ENCODE measurements at places on chromosomes 4 and X.

DNA sequence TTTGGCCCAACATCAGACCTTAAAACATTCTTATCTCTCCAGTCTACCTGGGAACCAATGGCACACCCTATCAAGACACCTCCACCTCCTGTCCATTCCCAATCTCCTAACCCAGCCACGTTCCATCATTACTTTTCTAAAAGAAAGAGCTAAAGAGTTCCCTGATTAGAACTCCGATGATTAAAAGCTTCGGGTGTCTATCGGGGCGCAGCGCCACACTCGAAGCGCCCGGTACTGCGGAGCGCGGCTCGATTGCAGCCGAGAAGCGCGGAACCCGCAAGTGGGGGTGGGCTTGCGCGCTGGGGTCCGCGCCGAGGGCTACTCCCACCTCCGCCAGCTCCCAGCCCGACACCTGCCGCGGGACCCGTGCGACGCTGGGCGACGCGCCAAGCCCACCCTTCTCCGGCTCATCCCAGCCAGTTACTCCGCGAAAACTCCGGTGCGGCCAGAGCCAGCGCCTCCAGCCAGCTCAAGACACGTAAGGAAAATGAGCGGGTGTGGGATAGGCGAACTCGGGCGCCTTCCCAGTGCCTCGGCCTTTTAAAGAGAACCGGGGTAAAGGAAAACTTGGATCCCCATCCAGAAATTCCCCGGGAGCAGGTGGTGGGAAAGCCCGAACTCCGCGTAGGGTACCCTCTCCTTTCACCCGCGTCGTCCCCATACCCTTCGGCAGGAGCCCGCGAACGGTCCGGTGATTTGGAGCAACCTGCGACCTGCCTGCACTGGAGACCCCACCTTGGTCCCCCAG lies 593 bp downstream of the NPY1R start:
- DNase-seq: no peak

DNA sequence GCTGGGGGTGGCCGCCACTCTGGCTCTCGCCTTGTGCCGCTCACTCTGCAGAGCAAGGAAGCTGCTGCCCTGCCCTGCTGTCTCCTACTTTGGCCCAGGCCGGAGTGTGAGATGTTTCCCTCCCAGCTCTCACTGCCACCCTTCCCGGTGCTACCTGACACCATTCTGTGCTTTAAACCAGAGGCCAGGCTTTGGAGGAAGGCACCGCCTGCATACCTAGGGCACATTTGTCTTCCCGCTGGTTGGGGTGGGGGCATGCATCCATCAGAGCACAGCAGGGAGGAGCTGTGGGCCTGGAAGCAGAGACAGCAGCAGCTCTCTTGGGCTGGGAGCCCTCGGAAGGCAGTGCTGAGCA lies 96.9 kb upstream of the PSAPL1 start:
- DNase-seq: no peak

GRCh38 chr4:152052451-152053057 lies 291.7 kb upstream of the GATB start:
- DNase-seq: no peak

DNA sequence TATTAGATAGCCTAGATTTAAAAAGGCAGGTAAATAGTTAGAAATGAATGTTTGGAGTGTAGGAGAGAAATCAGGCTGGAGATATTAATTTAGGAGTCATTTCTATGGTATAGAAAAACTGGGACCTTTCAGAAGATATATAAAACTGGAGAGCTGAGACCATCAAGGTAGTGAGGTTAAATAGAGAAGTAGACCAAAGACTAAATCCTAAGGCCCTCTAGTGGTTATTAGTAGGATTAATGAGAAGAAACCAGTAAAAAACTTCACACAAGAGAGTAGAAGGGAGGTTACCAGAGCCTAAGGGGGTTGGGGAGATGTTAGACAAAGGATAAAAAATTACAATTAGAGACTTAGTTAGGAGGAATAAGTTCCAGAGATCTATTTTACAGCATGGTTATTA lies 351.0 kb upstream of the SPANXN1 start:
- DNase-seq: no peak

DNA sequence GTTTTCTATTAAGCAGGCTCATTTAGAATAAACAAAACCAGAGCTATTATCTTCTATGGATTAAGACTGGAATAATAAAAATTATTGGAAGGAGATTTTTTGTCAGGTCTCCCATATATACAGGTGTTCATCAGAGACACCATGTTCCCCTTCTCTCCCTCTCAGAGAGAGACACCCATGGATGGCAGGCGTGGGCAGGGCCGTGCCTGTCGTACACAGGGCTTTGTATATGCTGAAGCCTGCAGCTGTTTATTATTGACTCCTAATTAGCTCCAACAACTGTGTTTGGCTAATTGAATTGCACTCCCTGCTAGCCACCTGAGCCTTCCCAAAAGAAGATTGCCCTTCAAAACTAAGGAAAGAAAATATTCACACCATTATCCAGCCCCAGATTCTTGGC lies 81.6 kb downstream of the GK start:
- no peak for DNase-seq

GRCh38 chr4:139933541-139933940 lies 220.4 kb downstream of the MAML3 start:
- DNase-seq: no peak

DNA sequence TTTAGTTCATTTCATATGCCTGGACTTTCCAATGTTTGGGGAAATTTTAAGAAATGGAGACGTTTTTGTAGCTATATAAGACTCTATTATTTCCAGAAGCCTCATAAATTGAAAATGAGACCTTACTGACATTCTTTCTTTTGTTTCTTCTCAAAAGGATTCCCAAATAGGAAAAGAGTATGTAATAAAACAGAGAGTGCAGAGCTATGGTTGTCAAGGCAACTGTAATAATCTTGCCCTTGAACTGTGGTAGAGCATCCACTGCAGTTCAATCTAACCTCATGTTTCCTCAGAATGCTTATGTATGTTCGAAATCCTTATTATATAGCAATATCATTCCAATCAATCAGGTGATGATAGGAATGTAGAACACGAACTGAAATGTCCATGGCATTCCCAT lies 54.1 kb downstream of the AMELX start:
- no peak for DNase-seq

DNA sequence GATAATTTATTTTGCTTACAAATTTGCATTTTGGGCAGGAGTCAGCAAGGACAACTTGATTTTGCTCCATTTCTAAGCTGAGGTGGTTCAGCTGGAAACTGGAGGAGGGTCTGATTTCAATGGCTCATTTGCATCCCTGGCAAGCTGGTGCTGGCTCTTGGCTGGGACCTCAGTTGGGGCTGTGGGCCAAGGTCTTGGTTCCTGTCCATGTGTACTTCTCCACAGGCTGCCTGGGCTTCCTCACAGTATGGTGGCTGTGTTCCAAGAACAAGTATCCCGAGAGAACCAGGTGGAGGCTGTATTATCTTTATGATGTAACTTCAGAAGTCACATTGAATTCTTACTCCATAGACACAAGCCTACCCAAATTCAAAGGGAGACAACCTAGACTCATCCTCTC lies 77.0 kb upstream of the STX18 start:
- DNase-seq: no peak

DNA sequence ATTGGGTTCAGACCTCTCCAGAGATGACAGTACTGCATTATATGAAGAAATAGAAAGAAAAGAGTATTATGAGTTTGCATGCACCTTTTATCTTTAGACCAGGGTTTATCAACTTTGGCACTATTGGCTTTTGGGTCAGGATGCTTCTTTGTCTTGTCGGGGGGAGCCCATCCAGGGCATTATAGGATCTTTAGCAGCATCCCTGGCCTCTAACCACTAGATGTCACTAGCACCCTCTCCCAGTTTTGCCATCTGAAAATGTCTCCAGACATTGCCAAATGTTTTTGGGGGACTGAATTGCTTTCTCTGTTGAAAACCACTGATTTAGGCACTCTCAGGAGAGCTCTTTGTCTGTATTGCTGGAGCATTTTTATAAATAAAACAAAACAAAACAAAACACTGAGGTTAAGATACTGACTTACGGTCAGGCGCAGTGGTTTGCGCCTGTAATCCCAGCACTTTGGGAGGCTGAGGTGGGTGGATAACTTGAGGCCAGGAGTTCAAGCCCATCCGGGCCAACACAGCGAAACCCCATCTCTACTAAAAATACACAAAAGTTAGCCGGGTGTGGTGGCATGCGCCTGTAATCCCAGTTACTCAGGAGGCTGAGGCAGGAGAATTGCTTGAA lies 23.6 kb downstream of the CA5B start:
- no peak for DNase-seq

GRCh38 chr4:173218411-173219125 lies 50.0 kb downstream of the GALNT7 start:
- no peak for DNase-seq

DNA sequence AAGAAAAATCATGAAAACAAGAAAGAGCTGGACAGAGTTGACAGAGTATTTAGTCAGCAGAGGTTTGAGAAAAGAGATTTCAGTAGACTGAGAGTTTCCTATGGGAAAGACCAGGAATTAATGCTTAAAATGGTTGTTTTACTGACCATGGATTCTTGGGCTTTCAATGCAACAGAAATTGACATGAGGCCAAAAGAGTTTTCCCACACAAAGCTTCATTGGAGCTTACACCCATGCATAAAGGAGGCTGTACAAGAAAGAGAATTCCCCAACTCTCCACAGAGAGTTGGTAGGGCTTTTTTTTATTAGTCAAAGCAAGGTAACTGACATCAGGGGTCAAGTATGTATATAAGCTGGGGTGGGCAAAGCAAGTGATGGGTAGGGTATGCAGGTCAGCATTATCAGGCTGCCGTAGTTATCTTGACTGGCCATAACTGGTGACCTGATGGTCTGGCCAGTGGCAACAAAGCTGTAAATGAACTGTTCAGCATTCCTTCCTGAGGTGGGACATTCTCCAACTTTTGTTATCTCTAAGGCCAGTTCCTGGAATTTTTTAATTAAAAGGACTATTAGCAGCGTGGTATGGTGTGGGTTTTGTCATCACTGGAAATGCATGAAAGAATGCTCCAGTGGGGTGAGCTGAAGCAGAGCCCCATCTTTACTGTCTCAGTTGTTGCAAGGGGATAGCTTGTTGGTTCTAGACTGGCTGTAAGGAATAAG lies 117.0 kb downstream of the ADAM29 start:
- no peak for DNase-seq

GRCh38 chrX:148389629-148390028 lies 110.8 kb upstream of the AFF2 start:
- no peak for DNase-seq

- no peak for DNase-seq
Measured at GRCh38 chr4:43325220-43325967, 432.9 kb downstream of the GRXCR1 start.

DNA sequence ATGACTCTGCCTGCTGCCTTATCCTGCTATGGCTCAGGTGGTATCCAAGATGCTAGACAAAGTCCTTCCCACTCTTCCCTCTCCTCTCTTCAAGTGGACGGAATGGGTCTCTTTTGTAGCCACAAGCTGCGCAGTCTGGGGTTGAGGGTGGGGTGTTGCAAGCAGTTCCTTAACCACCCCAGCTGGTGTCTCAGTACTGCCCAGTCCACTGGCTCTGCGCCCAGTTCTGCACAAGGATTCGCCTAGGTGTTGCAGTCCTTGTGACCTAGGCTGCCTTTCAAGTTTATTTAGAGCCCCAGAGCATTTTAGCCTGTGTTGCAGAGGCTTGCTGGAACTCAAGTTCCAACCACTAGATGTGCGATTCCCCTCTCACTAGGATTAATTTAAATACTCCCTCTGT lies 120.7 kb downstream of the NEXMIF start:
- DNase-seq: no peak

GRCh38 chrX:46294234-46294633 lies 251.0 kb downstream of the ZNF674 start:
- DNase-seq: no peak

- no peak for DNase-seq
Measured at GRCh38 chr4:64407000-64407399, 2.2 kb downstream of the TECRL start.

DNA sequence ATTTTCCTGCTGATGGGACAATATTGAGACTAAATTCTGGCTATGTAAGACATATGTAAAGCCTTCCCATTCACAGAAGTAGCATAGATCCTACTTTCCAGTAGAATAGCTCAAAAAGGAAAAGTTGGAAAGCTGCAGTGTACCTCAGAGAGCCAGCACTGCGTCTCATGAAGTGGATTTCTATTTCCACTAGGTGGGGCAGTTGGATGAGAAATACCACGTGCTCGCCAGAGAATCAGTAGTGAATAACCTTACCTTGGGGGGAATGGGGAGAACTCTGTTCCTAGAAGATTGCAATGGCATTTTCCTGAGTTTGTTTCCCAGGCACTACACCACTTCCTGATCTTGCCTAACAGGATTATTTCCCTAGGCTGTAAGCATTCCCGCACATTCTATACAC lies 907.1 kb downstream of the FSTL5 start:
- DNase-seq: no peak

Measured in stimulated activated CD4-positive, alpha-beta T cell treated with anti-CD3 and anti-CD28 coated beads, Interleukin-15, amount 100 ng/mL, for 48 hours (primary cell).